Eye (tissue), 1 donor: ENCODE measurements at places on chromosomes 11 and 22.

DNA sequence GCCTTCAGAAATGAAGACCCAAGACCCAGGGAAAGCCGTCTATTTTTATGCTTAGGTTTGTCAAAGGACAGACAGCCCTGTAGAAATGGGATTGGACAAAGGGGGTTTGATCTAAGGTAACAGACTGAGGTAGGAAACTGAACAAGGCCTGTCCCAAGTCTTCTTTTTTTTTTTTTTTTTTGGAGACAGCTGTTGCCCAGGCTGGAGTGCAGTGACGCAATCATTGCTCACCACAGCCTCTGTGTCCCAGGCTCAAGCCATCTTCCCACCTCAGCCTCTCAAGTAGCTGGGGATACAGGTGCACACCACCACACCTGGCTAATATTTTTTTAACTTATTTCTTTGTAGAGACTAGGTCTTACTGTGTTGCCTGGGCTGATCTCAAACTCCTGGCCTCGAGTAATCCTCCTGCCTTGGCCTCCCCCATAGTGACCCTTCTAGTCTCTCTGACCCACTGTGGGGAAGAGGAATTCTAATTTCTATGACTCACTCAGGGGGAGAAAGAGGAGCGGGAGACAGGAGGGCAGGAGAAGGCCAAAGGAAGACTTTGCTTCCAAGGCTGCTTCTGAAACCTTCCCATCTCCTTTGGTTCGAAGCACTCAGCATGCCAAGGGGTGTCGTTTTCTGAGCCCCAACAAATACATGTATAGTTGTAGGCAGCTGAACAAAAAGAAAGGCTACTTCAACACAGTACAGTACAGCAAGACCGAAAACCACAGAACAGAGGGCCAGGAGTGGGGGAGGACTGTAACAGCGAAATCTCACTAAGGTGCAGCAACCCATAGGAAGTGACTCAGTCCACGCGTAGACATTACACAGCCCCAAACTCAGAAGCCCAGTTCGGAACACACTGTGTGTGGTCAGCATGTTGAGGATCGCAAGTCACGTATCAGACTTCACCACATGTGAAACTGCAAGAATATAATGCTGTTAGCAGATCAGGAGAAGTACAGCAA, 872 bp downstream of the TMA7B start:
- DNase-seq: no peak

DNA sequence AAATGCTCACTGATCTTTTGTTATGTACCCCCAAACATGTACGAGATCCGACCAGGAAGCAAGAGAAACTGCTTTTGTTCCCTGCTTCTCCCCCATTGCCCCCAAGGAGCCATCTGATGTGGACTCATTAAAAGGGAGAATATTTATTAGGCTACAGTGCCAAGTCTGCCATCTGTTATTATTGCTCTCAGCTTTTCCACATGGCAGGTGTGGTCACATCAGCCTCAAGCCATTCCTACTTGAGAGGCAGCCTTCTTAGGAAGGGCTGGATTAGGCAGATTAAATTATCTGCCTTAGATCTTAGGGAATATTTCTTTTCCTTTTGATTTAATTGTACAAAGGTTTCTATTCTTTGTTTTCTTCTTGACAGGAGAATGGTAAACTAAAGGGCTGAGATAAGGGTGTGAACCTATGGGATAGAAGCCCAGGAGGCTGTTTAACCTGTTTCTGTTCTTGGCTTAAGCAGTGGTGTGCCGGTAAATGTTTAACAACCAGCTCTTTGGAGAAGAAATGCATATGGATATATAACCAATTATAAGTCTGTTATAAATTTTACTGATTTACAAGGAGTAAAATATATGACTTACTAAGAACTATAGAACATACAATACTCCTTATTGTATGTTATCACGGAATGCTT, 88.8 kb downstream of the PDHX start:
- no peak for DNase-seq

- no peak for DNase-seq
Measured at GRCh38 chr11:9577556-9577955, 4.1 kb downstream of the WEE1 start.

DNA sequence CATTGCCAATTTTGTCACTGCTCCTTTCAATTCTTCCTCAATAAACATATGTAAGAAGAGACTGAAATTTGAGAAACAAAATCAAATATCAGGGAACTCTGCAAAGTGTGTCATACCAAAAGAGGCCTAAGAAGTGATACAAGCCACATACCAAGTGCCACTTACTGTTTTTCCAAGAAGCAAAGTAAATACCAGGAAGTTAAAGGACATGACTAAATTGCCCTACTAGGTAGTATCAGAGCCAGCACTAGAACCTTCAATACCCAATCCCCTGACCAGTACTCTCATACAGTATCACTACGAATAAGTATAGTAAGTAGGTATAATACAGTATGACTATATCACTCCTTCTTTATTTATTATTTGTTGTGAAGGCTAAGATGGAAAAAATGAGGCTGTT, 13.6 kb downstream of the MAML2 start:
- no peak for DNase-seq

- no peak for DNase-seq
Measured at GRCh38 chr11:3826721-3827120, 14.0 kb downstream of the RHOG start.

GRCh38 chr22:17162731-17163130, 3.7 kb upstream of the HDHD5 start:
- DNase-seq: no peak

- DNase-seq: no peak
Measured at GRCh38 chr22:40179526-40179925, 1.8 kb downstream of the TNRC6B start.

GRCh38 chr22:25709758-25710157, 32.2 kb upstream of the MYO18B start:
- no peak for DNase-seq

GRCh38 chr22:36948273-36949225, 35.1 kb downstream of the CSF2RB start:
- DNase-seq: no peak

DNA sequence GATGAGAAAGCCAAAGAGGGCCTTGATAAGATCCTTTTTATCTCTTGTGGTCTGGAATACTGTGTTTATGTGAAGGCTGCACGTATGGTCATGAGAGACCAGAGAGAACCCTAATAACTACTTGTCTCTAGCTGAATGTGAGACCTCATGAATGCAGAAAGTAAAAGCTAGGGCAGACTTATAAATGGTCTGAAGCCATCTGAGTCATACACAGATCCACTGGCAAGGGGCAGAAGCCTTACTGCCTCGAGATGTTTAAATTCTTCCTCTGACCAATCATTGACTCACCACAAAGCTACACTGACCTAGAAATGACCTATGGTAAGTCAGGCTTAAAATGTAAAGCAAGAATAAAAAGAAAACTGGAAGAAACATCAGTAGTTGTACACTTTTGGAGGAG, 22.7 kb upstream of the OR4B1 start:
- no peak for DNase-seq

DNA sequence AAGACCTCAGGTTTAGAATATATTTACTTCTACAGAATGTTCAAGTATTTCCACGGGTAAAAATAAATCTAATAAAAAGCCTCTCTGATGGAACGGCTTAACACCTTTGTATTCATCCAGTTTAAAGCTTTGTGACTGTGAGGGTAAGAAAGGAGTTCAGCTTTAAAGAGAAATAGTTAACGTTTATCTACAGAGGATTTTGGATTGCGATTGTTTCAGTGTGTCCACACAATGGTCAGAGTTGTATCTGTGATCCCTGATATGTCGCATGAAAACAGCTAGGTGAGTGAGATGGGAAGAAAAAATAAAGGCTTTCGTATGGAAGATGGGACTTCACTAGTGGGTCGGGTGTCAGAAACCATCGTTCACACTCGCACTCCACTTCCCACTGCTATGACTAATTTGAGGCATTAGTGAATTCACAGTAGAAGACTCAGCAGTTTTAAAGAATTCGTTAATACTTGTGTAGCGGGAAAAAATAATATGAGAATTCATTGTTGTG, 1.6 kb downstream of the APLP2 start:
- peak; percentile 71 for DNase-seq

- no peak for DNase-seq
Measured at GRCh38 chr22:19151329-19152191, 1.5 kb upstream of the GSC2 start.

DNA sequence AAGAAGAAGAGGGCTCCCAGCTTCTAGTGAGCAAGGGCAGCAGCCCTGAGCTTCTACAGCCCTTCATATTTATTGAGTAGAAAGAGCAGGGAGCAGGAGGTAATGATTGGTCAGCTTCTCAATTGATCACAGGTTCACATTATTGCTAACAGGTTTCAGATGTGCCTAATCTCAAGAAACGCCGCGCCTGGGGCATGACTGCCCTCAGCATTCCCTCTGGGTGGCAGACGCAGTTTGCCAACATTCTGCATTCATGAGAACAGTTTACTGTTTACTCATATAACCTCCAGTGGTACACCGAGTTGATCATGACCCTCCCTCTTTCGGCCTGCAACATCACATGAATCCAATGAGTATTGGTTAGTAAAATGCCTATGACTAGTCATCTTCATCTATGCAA, 4.7 kb upstream of the ZNF74 start:
- no peak for DNase-seq

DNA sequence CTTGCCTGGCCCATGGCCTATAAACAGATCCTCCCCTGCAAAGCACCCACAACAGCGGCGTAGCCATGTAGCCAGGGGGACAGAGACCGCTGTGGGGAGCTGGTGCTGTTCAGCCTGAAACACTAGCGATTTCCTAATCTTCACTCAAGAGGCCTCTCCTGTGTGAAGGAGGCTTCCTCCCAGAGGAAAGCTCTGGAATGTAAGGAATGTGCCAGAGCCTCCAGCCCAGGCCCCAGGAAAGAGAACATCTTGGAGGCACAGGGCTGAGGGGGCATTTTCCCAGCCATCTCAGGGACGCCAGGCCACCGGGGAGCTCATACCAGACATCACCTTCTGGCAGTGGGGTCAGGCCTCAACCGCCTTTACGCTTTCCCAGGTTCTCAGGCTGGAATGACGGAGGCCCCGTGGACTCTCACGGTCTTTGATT, 24.0 kb downstream of the MIAT start:
- peak; percentile 72 for DNase-seq

GRCh38 chr22:44550711-44551491, 52.9 kb upstream of the RTL6 start:
- DNase-seq: peak; percentile 30

GRCh38 chr11:122343210-122343609, 227.2 kb upstream of the BLID start:
- DNase-seq: no peak

DNA sequence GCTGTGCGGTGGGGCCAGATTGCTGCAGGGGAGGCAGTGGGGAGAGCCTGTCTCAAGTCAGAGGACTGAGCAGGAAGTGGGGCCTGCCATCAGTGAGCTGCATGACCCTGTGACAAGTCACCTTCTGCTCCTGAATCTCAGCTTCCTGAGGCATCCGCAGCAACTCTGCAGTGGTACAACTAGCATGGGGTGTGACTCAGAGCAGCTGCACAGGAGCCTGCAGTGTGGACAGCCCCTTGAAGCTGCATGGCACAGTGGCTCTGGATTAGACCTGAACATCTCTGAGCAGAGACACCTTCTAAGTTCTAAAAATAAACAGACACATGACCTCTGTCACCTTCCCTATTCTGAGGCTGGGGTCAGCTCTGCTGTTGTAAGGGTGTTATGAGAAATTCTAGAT, 18.0 kb downstream of the FAM227A start:
- DNase-seq: no peak

- peak; percentile 96 for DNase-seq
Measured at GRCh38 chr11:92224407-92225124, at the start of gene FAT3. FAT3 (plus strand) TSS chr11:92224818; CDS start chr11:92352113, 127,295 bp downstream.

GRCh38 chr11:10990160-10990559, 132.3 kb upstream of the ZBED5 start:
- no peak for DNase-seq

DNA sequence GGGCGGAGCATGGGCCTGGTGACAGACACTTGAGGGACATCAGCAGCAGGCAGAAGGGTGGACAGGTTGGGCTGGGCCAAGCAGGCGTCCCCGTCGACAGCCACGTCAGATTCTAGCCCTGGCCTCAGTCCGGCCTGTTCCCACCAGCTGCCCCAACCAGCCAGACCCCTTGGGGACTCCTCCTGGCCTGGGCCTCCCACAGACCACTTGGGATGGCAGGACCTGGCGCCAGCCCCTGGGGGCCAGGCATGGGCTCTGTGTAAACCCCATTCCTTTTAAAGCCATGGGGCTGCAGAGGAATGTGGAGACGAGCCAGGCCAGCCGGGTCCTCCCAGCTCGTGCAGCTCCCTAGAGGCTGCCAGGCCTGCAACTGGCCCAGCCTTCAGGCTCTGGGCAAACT, 4.7 kb upstream of the SUSD2 start:
- DNase-seq: no peak

GRCh38 chr11:105490333-105490732, 119.5 kb upstream of the GRIA4 start:
- DNase-seq: no peak

DNA sequence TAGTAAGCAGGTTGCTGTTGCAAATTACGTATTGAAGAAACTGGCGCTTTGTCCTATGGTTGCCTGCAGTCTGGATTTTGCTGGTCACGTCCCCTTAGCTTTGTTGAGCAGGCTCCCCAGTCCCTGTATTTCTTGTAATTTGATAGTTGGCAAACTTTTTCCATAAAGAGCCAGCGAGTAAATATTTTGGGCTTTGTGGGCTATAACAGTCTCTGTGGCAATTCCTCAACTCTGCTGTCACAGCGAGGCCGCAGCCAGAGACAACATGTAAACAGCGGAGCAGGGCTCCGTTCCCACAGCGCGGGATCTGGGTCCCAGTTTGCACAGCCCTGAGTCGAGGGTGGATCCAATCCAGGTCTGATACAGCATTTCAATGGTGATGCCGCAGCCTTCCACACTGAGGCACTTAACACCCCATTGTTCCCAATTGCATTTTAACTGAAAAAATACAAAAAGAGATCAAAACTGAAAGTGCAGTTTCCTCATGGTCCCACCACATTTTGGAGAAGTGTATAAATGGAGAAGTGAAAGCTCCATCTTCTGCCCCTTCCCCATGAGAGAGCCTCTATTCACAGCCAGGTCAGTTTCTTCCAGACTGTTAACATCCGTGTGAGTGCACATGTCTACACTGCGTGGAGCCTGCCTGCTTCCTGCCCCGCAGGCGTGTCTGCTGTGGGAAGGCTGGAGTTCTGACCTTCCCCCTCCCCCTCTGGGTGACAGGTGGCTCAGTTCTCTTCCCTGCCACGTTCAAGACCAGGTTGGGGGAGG, 89.1 kb downstream of the RPS6KA4 start:
- peak; percentile 55 for DNase-seq

DNA sequence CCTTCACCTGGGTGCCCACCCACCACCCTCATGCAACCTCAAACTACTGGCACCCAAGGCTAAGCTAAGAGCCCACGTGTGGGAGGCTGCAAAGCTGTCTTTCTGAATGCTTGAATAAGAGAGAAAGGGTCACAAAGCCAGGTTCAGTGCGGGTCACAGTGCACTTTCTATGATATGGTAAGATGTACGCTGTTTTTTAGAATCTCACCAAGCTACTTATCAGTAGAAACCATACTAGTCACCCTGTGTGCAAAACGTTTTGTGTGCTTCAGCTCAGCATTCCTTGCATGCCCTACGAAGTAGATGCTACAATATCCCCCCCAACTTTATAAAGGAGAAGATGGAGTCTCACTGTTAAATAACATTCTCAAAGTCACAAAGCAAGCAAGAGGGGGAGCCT, 14.9 kb downstream of the P2RX3 start:
- no peak for DNase-seq

GRCh38 chr11:92311616-92312449, 87.2 kb downstream of the FAT3 start:
- no peak for DNase-seq
